Activated CD8-positive, alpha-beta T cell treated with anti-CD3 and anti-CD28 coated beads, Interleukin-2, amount 10 ng/mL, durations not matched to agents 7 days and 5 days (primary cell): ENCODE measurements at places on chromosomes 6 and 20. TPM values are rescaled to one million over a fixed set of nuclear protein-coding genes. Genes with fewer than 3 reads are reported as not detected.

The MARCKS gene
- 0.05 TPM for total RNA-seq

- H3K4me3 ChIP-seq: no peak overlapping the region
- H3K4me1 ChIP-seq: no peaks in the 10 kb centered on the region
- no peak for DNase-seq
- no peak overlapping the region for H3K27ac ChIP-seq
Observed at GRCh38 chr6:48986845-48987244, 476.2 kb downstream of the MMUT start.

DNA sequence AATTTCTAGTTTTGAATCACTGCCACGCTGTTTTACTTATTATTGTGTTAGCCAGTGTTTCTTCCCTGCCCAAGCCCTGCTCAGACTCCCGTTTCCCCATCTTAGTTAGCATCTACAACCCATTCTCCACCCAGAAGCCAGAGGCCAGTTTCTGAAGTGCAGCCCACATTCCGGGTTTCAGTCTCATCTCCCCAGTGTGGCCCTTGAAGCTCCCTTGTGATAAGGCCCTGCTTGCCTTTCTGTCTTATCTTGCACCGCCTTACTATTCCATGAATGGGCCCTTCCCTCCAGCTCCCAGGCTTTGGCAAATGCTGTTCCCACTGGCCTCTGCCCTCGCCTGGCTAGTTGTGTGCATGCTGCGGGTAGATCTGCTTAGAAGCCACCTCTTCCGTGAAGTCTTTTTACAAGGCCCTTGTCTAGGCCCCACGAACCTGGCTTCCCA is 41.1 kb downstream of the TOX2 start:
- H3K27me3 ChIP-seq: peaks cover 48% of the 10 kb centered on the region
- peaks cover 66% of the 10 kb centered on the region for H3K4me1 ChIP-seq
- H3K4me3 ChIP-seq: no peak overlapping the region
- peak overlapping the region; percentile 0 for H3K27ac ChIP-seq
- H3K36me3 ChIP-seq: peaks cover 16% of the 10 kb centered on the region

The PROCR gene
- 1.3 TPM for total RNA-seq

DNA sequence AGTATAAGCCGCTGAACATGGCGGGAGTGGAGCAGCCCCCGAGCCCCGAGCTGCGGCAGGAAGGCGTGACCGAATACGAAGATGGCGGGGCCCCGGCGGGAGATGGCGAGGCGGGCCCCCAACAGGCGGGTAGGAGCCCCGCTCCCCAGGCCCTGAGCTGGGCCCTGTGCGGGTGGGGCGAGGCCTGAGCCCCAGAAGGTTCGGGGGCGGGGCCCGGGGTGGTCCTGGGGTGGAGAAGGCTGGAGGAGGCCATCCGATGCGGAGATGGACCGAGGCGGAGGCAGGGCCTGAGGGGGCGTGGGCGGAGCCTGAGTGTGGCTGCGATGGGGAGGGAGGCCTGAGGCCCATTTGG is 7.1 kb downstream of the L3MBTL1 start:
- no peaks in the 10 kb centered on the region for H3K27me3 ChIP-seq
- H3K4me1 ChIP-seq: peaks cover 11% of the 10 kb centered on the region
- no peaks in the 10 kb centered on the region for H3K36me3 ChIP-seq
- peak overlapping the region; percentile 90 for H3K27ac ChIP-seq

DNA sequence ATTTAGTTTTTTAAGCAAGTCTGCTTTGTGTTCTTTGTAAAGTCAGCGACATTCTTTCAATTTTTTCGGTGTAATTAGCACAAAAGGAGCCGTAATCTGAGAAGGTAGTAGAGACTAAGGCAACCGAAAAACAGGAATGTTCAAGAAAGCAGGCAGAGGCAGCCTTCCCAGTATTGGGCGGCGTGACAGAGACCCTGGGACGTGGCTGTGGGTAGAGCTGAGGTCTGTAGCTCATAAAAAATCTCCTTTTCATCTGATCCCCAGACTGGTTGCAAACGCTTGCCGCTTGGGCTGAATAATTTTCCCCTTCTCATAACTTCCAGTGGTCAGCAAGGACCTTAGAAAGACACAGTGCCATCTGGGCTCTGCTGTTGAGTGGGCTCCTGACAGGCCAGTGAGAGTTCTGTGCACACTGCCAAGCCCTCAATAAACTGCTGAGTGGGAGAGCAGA is 30.8 kb downstream of the GNAS start:
- H3K4me1 ChIP-seq: peaks cover 48% of the 10 kb centered on the region
- H3K27ac ChIP-seq: no peak overlapping the region
- H3K36me3 ChIP-seq: peaks cover 2% of the 10 kb centered on the region
- H3K27me3 ChIP-seq: no peaks in the 10 kb centered on the region
- no peak for DNase-seq

DNA sequence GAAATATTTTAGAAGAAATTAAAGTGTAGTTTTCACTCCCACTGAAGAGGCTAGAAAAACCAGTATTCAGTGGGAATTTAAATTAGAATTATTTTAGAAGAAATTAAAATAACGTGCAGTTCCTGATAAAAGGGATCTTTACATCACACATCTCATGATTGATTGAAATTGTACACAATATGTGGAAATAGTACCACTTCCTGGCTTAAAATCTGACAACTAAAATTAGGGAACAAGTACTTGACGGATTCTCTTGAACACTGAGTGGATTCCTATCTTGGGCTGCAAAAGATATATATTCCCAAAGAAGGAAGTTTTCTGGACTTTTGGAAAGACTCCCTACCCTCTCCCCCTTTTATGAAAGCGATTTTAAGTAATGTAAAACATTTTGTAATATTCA is 14.6 kb upstream of the MTCL3 start:
- no peaks in the 10 kb centered on the region for H3K4me1 ChIP-seq
- no peak overlapping the region for H3K27ac ChIP-seq
- H3K27me3 ChIP-seq: peaks cover 28% of the 10 kb centered on the region
- no peak overlapping the region for H3K4me3 ChIP-seq
- no peak for DNase-seq

The MAFB gene
- total RNA-seq: 0.08 TPM

The IRAK1BP1 gene
- 2.4 TPM for total RNA-seq

The RSPO3 gene
- not detected for total RNA-seq

- peak overlapping the region; percentile 7 for H3K4me3 ChIP-seq
- H3K27ac ChIP-seq: peak overlapping the region; percentile 91
- peaks cover 5% of the 10 kb centered on the region for H3K36me3 ChIP-seq
Observed at GRCh38 chr20:17843246-17844132, 125.1 kb downstream of the SNX5 start.

GRCh38 chr6:39599973-39600372 is 125.2 kb downstream of the KIF6 start:
- no peak for DNase-seq
- no peak overlapping the region for H3K27ac ChIP-seq
- H3K4me1 ChIP-seq: no peaks in the 10 kb centered on the region
- peaks cover 19% of the 10 kb centered on the region for H3K27me3 ChIP-seq

The KCNQ5 gene
- total RNA-seq: 10.0 TPM

DNA sequence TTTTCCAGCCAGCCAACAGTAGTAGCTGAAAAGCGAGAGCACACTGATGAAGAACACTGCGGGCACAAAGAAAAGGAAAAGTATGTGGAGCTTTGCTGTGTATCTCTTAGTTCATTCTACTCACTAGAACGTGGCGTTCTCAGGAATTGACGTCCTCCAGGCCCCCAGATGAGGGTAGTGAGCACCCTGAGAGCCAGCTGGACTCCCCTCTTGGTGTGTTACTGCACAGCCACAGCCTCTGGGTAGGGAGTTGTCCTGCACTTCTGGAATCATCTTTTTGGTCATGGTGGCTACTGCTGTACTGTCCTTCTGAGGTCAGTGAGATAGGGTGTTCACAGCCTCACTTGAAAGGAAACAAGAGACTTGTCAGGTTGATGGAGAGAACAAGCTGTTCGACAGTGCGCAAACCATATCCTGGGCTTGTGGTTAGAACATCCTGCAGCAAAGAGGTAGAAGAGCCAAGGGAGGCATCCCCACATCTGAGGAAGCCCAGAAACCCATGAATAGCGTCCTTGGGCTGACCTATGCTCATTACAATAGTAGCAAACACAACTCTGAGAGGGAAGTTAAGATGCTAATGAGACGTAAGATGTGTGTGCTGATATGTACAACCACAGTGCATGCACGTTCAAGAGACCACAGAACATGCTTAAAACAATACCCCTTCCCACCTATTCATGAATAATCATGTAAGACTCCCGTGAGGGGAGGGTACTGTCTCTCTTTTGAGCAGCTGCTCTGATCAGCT is 14.6 kb upstream of the HLA-F start:
- peaks cover 76% of the 10 kb centered on the region for H3K4me1 ChIP-seq
- H3K36me3 ChIP-seq: peaks cover 2% of the 10 kb centered on the region
- H3K4me3 ChIP-seq: peak overlapping the region; percentile 75
- H3K27ac ChIP-seq: peak overlapping the region; percentile 90
- peaks cover 6% of the 10 kb centered on the region for H3K27me3 ChIP-seq
- DNase-seq: peak; percentile 94

DNA sequence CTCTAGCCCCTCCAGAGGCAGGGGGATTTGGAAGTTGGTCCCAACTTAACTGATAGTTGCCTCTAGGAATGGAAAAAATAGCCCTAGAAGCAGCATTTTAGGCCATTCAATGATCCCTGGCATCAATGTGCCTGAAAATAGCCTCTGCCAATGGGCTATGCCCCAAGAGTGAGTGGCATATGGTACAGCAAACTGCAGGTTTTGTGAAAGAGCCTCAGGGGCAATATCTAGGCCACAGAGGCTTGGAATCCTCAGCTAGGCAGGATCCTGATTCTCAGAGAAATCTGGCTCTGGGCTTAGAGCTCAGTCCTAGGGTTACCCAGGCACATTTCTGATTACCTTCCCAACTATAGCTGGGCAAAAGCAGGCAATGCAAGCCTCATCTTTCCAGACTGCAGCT is 104.4 kb upstream of the MOCS1 start:
- H3K4me1 ChIP-seq: peaks cover 3% of the 10 kb centered on the region
- peaks cover 2% of the 10 kb centered on the region for H3K27me3 ChIP-seq
- no peak overlapping the region for H3K4me3 ChIP-seq
- no peak for DNase-seq

DNA sequence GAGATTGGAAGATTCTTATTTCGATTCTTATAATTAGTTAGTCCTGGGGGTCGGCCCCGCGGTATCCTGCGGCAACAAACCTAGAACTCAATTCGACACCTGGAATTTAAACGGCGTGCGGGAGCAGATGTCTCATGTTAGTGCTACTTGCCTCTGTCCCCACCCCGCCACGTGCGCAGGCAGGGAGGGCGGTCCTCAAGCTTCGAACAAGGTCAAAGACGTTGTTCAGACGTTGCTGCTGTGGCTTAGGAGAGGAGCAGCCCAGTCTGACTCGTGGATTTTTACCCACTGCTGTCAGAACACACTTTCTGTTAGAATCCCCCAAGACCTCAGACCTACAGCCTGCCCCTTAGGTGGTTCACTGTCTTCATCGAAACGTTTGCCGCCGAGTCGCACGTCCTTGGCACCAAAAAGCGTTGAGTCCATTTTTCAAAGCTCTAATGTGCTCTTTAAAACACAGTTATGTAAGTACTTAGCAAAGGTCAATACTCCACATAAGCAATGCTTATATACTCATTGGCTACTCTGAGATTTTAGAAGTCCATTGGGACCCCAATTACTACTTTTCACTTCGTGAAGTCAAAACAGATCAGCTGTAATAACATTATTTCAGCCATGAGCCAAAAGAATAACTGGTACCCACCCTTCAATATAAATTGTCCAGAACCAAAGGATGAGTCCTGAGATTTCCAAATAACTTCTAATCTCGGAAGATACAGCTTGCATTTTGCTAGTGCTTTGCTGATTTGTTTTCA is 2.7 kb upstream of the C6orf62 start:
- H3K27me3 ChIP-seq: no peaks in the 10 kb centered on the region
- peaks cover 19% of the 10 kb centered on the region for H3K4me1 ChIP-seq
- H3K27ac ChIP-seq: peak overlapping the region; percentile 99
- DNase-seq: peak; percentile 92

DNA sequence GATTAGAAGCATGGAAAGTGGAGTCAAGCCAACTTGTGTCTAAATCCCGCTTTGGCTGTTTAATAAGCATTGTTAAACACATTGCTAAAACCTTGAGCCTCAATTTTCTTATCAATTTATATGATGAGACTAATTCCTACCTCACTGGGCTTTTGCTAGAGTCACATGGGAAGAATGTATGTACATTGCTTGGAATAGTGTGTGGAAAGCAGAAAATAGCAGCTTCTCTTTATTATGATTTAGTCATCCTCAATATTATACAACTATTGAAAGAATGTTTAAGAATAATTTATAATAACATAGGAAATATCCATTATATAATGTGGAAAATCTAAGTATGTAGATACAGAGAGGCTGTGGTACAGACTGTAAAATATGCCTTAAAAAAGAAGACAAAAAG is 313.0 kb upstream of the CDYL start:
- H3K27ac ChIP-seq: no peak overlapping the region
- DNase-seq: no peak
- no peaks in the 10 kb centered on the region for H3K4me1 ChIP-seq
- H3K36me3 ChIP-seq: no peaks in the 10 kb centered on the region
- no peaks in the 10 kb centered on the region for H3K27me3 ChIP-seq
- no peak overlapping the region for H3K4me3 ChIP-seq

DNA sequence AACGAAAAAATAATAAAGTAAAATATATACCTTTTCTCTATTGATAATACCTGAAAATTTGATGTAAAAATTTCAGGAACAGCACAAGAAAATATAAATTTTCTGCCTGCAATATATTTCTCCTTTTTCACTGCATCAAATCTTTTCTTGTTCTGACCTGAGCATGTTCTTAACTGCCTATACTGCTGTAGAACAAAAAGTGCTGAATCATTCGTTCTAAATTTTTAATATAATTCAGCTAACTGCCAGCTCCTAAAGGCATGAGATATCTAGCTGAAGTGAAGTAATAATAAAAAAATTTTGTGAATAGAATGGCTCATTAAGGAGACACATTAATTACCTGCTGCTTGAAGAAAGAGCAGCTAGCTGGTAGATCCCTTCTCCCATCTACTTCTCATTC is 188.6 kb upstream of the FKBP1C start:
- H3K36me3 ChIP-seq: no peaks in the 10 kb centered on the region
- no peaks in the 10 kb centered on the region for H3K27me3 ChIP-seq
- H3K4me3 ChIP-seq: no peak overlapping the region
- H3K4me1 ChIP-seq: no peaks in the 10 kb centered on the region

The MCM9 gene
- total RNA-seq: 18.1 TPM

DNA sequence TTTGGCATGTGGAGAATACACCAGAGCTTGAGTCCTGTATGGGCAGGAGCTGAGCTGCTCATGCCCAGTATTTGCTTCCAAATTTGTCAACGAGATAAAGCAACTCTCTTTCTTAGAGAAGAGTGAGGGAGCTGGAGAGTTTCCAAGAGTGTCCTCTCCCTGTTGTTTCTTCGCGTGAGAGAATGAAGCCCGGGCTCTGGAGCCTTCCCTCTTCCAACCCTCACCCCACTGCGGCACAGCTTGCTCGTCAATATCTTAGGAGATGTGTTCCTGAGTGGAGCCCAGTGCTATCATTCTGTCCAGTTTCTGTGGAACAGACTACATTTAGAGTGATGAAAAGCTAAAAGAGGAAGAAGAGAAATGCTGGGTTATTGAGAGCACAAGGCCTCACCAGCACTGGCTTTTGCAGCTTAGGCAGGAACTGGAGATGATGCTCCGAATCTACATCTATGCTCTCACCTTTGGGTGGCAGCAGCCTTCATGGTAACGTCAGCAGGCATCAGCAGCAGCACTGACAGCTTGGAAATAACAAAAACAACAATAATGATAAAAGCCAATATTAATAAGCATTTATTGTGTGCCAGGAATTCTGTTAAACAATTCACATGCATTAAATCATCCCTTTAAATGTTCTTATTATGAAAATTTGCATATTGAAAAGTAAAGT is 66.5 kb upstream of the TFB1M start:
- H3K27ac ChIP-seq: no peak overlapping the region
- DNase-seq: no peak
- no peak overlapping the region for H3K4me3 ChIP-seq
- no peaks in the 10 kb centered on the region for H3K4me1 ChIP-seq
- H3K27me3 ChIP-seq: no peaks in the 10 kb centered on the region

- H3K4me3 ChIP-seq: no peak overlapping the region
- H3K4me1 ChIP-seq: no peaks in the 10 kb centered on the region
- no peak overlapping the region for H3K27ac ChIP-seq
- no peaks in the 10 kb centered on the region for H3K27me3 ChIP-seq
- peaks cover 21% of the 10 kb centered on the region for H3K36me3 ChIP-seq
Observed at GRCh38 chr6:43436577-43437282, 9.4 kb downstream of the ABCC10 start.
